ENCODE measurements at places on chromosomes 4 and X.

- no peak for DNase-seq
Measured at GRCh38 chr4:121212806-121213205, 48.7 kb upstream of the TNIP3 start.

DNA sequence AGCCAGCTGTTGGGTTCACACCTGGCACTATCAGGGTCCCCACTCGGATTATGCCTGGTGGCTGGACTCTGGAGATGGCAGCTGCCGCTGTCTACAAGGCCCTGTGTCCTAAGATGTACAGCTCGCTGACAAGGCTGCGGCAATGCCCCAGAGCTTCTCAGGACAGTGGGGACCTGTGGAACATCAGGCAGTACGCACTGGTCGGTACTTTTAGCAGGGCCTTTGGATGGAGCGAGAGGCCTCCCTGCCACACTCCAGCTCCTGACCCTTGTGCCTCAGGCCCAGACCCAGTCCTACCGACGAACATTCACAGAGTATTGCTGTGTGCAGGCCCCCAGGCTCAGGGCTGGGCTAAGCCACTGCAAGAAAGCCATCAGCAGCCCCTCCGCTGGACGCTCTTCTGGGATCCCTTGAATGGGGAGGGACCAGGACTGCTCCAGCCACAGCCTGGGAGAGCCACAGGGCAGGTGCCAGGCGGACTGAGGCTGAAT, 45.7 kb upstream of the HMX1 start:
- no peak for DNase-seq

GRCh38 chrX:3066555-3066954, 25.3 kb downstream of the ARSF start:
- DNase-seq = no peak

GRCh38 chrX:154329294-154329693, 33.7 kb downstream of the TKTL1 start:
- DNase-seq = no peak

DNA sequence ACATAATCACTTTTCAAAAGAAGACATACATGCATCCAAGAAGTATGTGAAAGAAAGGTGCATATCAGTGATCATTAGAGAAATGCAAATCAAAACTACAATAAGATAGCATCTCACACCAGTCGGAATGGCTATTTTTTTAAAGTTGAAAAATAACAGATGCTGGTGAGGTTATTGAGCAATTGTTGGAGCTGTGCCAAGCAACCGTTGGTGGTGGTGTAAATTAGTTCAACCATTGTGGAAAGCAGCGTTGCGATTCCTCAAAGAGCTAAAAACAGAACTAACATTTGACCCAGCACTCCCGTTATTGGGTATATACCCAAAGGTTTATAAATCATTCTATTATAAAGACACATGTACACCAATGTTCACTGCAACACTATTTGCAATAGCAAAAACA, 14.2 kb downstream of the COX7B2 start:
- DNase-seq = no peak

- DNase-seq = no peak
Measured at GRCh38 chr4:56959100-56959499, 18.3 kb downstream of the NOA1 start.

- DNase-seq = no peak
Measured at GRCh38 chr4:69493515-69493914, 2.2 kb downstream of the UGT2B4 start.

DNA sequence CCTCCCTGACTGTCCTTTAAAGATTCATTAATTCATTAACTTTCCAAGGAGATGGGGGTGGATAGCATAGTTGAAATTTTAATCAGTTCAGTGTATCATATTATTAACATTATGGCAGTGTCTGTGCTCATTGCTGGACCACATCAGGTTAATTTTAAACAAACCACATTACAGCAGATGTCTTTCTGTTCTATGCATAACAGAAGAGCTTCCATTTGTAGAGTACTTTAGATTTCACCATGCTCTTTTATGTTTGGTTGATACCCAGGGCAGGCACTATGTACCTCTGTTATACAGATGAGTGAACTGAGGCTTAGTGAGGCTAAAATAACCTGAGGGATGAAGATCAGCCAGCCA, 41.1 kb downstream of the AFF2 start:
- DNase-seq = no peak

DNA sequence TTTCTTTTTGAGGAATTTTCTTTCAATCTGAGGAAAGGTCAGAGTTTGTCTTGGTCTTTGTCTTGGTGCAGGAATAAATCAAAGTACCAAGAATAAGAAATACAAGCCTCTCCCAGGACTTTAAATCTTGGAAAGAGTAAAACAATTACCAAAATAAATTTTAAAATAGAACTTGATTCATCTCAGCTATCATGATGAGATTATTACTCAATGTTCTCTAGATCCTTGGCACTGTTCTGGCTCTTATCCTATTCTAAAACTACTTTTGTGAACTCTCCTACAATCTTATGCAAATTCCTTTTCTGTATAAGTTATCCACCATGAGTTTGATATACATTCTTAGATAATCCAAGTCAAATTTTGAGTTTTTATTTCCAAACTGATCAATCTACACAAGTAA, 464.3 kb downstream of the PPARGC1A start:
- DNase-seq = no peak

DNA sequence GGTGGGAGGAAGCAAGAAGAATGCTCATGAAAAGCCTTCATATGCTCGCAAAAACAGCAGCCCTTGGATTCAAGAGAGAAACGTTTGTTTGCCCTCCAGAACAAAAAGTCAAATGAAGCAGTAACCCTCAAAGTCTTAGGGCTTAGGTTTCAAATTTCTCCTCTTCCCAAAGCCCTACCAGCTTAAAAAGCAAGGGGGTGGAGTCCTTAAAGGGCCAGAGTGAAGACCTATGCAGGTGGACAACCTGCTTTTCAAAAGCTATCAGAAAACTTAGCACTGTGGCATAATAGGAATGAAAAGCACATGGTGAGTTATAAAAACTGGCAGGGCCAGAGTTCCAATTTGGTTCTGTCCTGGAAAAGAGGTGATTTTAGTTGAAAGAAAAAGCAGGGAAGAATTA, 253.3 kb downstream of the NAP1L3 start:
- no peak for DNase-seq

- DNase-seq = no peak
Measured at GRCh38 chr4:168598191-168598590, 101.3 kb downstream of the PALLD start.

GRCh38 chrX:45632506-45632905, 431.8 kb upstream of the DIPK2B start:
- DNase-seq = no peak

- no peak for DNase-seq
Measured at GRCh38 chr4:177569434-177569833, 127.2 kb upstream of the AGA start.

DNA sequence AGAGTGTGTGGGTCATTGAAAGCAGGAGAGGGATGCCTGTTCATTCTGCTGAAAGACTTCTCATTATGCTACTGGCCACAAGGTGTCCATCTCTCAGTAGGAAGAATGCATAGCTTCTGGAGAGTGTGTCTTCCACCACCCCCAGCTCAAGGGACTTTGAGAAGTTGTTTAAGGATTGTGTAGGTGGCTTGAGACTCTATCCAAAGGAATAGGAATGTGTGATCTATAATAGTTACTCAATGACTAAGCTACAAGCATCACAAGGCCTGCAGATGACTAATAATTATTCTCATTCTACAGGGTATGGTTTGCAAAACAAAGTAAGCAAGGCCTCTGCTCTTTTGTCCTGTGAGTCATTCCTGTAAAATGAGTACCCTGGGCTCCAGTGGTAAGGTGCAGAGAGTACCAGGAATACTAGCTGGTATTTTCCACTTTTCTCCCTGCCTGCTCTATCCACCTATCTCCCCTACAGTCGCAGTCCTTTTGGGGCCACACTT, 279.8 kb upstream of the BOD1L1 start:
- DNase-seq = no peak

- no peak for DNase-seq
Measured at GRCh38 chr4:47704693-47705325, 133.1 kb downstream of the CORIN start.

DNA sequence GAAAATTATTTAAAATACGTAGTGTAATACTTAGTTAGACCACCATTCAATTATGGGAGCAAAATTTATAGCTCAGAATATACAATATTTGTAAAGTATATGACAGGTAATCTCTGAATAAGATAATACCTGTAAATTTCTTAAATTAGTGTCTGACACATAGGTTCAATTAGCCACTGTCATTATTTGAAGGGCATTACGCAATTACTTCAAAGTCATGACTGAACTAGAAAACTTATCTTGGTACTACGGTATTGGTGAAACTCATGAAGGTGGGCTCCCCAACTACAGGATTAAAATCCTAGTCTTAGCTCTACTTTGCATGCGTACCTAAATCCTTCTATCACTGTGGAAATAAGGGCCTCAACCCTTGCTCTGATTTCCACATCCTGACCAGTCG, 860.7 kb downstream of the PCDH19 start:
- DNase-seq = no peak

GRCh38 chr4:124745985-124746801, 33.7 kb upstream of the ANKRD50 start:
- no peak for DNase-seq

- DNase-seq = no peak
Measured at GRCh38 chr4:78293821-78294301, 236.7 kb downstream of the FRAS1 start.

DNA sequence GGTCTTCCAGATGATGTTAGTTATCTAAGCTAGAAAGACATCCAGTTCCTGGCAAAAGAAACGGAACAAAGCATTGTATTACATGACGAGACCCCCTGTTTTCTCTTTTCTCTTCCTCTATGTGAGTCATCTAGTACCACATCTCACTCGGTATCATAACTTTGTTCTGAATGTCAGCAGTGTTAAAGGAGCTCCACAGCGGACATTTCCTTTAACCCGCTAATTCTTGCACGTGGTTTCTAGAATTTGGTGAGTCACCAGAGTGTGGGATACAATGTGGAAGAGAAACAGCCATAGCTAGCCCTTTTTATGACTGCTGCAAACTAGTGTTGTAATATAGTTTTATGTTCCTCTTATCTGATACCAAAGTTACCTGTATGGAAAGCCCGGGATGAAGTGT, 243.7 kb downstream of the TENM3 start:
- DNase-seq = no peak

- no peak for DNase-seq
Measured at GRCh38 chr4:8303485-8304281, 34.1 kb downstream of the HTRA3 start.

- no peak for DNase-seq
Measured at GRCh38 chr4:3707423-3708102, 58.6 kb upstream of the ADRA2C start.

- DNase-seq = no peak
Measured at GRCh38 chrX:154464806-154465365, 6.8 kb downstream of the PLXNA3 start.

GRCh38 chr4:40331101-40331745, 3.9 kb upstream of the CHRNA9 start:
- DNase-seq = no peak

DNA sequence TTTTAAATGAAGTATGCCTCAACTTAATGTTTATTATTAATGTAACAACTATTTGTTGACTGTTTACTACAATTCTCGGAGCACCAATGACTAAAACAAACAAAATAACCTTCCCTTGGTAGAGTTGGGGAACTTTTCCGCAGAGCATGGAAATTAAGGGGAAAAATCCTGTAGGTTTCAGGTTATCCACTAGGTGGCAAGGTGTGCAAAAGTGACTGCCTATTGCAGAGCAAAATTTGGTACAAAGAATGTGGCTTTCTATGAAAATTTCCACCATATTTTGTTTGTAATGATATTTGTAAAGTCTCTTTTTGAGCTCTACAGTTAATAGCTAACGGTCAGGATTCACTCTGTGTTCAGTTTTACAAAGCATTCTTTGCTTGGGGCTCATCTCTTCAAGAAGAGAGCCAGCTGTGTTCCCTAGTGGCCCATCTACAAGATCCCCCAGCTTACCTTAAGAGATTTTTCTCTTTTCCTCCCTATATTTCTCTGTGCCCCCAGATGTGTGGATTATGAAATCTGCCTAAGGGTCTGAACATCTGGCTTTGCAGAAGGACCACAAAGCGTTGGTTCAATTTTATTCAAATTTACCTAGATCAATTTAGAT, 61.1 kb downstream of the FBXO8 start:
- DNase-seq = no peak

DNA sequence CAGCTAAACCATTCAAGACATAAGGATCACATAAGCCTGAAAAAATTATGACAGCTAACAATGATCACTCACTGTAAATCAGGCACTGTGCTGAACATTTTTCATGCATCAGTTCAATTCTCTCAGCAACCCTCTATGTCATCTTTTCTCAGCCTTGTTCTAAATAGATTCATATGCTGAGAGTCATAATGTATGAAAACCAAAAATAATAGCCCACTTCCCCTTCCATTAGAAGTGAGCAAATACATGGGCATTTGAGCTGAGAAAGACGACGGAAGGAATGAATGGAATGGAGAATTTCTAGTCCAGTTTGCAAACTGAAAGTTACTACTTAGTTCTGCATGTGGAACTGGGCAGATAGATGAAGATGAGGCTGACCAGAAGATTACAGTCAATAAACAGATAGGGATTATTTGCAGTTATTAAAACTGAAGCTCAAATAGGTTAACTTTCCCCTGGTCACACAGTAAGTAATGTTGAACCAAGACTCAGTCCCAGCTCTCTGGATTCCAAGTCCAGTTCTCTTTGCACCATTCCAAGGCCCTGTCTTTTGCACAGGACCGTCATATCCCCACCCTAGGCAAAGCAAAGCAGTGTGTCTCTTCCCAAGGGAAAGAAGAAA, 1.6 kb upstream of the SH3RF1 start:
- DNase-seq = no peak

- DNase-seq = no peak
Measured at GRCh38 chr4:180610324-180610723, 1632.9 kb upstream of the TENM3 start.

DNA sequence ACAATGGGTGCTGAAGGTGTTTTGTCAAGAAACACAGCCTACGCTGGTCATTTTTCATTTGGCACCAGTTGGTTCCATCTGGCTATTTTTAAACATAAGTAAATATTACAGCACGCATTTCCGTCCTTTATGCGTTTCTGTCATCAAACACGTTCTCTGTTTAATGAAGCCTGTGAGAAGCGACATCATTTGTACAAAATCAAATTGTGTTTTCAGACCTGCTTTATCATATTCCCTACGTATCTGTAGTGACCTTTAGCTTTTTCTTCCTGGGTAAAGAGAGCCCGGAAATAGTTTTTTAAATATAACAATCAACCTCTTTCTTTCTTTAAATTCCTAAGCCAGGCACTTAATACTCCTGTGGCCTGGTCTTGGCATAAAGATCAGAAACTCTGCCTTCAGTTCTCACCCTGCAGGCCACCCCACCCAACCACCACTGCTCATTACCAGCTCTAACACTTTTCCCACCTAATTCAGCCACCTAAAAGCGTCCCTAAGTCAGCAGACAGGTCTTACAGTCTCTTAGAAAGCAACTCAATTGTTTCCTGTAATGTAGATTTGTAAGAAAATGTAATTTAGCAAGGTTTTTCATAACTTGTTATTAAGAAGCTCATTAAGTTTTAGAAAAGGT, 30.4 kb downstream of the ACSL1 start:
- DNase-seq = no peak

Measured in stimulated activated CD4-positive, alpha-beta T cell treated with anti-CD3 and anti-CD28 coated beads, Interleukin-1b, Interleukin-23, amount 100 ng/mL, for 24 hours (primary cell).